Epithelial cell of esophagus (primary cell): ENCODE measurements at places on chromosomes 6 and 20.

DNA sequence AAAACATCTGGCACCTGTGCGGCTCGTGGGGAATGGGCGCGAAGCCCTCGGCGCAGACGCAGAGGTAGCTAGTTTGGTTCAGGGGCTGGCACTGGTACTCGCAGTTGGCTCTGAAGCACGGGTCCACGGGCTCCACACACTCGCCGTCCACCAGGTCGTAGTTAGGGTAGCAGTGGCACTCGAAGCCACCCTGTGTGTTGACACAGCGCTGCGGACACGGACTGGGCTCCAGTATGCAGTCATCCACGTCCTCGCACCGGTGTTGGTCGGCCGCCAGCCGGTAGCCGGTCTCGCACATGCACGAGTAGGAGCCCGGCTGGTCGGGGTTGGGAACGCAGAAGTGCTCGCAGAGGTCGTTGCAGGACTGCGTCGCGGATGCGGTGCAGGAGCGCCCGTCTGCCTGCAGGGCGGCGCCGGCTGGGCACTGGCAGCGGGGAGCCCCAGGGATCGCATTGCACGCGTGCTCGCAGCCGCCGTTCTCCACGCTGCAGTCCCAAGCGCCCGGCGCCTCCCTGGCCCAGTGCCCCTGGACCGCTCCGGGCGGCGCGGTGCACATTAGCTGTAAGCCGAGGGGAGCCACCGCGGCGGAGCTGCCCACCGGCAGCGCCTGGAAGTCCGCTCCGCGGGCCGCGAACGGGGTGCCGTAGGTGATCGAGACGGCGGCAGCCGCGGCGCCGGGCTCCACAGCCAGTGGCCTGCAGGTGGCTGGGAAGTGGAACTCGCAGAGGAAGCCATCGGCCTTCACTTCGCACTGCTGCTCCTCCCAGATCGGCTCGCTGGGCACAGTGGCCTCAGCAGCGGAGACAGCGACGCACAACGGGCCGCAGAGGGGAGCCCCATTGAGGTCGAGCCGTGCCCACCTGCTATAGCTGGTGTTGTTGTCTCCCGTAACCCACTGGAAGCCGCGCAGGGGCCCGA, 930 bp downstream of the THBD start:
- peak; percentile 75 for DNase-seq

DNA sequence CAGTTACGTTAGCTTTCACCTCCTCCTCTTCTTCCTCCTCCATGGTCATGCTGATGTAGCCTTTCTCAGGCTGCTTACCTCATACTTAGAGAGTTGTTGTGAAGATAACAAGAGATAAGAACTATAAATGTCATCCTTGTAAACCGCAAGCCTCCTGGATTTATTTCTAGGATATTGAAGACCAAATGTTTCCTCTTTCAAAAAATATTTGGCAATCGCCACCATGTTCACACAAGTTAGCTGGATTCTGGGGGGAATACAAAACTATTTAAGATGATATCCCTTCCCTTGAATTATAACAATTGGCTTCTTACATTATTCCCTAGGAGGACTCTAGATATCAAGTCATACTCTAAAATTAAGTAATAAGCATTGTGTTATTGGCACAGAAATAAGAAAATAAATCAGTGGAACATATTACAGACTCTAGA, 99.8 kb upstream of the PLEKHG1 start:
- DNase-seq: no peak

- DNase-seq: no peak
Observed at GRCh38 chr6:52176550-52176949, 9.6 kb upstream of the IL17A start.

DNA sequence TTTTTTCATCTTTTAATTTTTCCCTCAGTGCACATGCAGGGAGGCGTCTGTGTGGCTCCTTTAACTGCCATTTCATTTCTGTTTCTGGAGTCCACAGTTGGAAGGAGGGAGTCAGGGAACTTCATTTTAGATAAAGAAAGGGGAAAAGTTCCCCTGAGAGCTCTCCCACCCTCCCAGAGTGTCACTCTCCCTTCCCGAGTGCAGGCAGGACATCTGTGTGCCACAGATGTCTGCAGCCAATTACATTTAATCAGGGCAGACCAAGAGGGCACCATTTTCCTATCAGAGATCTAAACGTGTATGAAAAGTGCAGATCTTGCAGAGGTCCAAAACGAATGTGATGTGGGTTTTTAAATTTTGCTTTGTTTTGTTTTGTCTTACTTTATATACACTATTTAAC, 96.6 kb downstream of the PXDC1 start:
- no peak for DNase-seq

- DNase-seq: no peak
Observed at GRCh38 chr20:18504479-18505060, 3.2 kb upstream of the SEC23B start.

- peak; percentile 57 for DNase-seq
Observed at GRCh38 chr20:38633577-38634093, 32.0 kb downstream of the ARHGAP40 start.
